ENCODE measurements at places on chromosomes 3 and 15. TPM values are rescaled to one million over a fixed set of nuclear protein-coding genes. Genes with fewer than 3 reads are reported as not detected.
A peak's percentile ranks its signal among the peaks of the same experiment; 100 is the strongest.

The ARGFX gene
- total RNA-seq, result not detected

The B3GALNT1 gene
- 55.3 TPM for total RNA-seq

- no peak for DNase-seq
Observed at GRCh38 chr3:27220166-27220565, 149.0 kb downstream of the NEK10 start.

DNA sequence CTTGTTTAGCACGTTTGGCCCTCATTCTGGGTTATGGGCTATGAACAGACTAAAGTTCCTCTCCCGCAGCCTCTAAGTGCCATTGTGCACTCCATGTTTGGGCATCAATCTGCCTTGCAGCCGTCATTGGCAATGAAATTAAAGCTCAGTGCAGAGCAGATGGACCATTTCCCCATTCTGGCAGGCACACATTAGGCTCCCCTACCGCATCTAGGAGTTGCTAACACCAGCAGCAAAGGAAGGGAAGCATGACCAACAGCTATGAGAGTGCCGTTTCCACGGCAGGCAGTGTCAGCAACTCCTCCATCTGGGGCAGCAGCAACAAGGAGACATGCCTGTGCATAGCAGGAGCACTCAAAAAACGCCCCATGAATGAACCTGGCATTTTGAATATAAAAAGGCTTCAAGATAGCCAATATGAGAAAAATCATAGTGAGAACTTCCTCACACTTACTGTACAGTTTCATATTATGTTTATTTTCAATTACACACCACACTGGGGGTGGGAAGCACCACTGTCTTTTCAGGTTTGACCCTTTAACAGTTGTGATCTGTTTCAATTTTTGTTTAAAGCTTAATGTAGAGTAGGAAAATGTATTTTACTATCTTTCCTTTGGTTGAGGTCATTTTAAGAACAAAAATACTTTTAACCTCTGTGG, 218.7 kb downstream of the KCNMB2 start:
- peak; percentile 25 for DNase-seq

The ARMC8 gene
- 47.9 TPM for total RNA-seq

The AMIGO3 gene
- 5.5 TPM for total RNA-seq

The SYNPR gene
- not detected for total RNA-seq

DNA sequence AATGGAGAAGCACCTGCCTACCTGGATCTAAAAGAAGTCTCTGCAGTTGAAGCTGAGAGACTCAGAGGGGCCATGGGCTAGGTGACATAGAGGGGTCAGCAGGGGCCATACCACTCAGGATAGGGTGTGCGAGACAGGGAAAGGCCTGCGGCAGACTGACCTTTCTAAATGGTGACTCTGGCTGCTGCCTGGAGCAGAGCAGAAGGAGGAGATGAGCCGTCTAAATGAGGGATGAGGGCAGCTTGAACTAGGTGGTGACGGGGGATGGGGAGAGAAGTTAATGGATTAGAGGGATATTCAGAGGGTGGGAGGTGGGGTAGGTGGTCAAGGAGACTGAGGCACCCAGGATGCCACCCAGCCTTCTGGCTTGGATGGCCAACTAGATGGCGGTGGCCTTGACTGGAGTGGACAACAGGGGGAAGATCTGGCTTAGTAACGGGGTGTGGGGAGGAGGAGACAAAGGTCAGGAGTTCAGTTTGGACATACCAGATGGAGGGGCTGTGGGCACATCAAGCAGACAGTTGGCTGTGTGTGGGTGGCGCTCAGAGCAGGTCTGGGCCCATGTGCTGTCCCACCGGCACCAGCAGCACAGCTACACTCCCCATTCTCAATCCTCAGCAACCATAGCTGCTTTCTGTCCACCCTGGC, 3.2 kb upstream of the ITIH1 start:
- DNase-seq, result no peak

- DNase-seq, result peak; percentile 93
Observed at GRCh38 chr3:43872301-43872700, 181.6 kb downstream of the ABHD5 start.

The TTC21A gene
- 1.4 TPM for total RNA-seq

GRCh38 chr3:172751175-172751704, 714 bp downstream of the ECT2 start:
- peak; percentile 55 for DNase-seq

The MYEF2 gene
- 17.5 TPM for total RNA-seq

DNA sequence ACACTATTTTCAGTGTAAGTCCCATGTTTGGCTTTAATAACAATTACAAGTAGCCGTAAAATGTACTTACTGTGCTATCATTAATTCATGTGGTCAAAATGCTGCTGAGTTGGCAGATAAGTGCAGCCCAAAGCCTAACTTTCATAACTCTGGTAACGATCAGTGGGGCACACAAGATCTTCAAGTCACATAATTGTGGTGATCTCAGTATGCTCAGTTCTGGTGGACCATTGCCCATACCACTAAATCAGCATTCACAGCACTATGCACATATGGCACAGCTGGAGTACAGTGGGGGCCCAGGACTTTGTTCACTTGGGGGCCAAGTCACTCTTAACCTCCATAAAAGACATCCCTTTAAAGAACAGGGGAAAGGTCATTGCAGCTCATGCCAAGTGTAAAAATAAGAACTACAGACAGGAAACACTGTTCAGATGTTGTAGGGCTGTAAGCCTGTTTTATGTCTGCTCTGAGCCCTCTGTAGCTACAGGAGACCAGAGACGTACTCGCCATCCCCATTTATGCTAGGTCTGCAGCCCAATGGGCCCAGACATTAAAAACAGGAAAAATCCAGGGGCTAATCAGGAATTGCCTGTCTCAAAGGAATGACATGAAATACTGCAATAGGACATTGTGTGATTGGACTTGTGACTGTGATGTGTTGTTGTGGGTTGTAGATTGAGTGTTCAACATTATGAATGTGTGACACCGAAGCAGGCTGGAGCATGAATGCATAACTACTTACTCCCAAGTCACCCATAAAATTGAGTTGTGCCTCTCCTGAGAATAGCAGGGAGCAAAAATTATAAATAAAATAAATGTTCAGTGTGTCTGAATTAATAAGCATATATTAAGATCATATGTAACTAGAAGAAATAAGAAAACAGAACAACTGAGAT, 282.5 kb upstream of the EPHA3 start:
- DNase-seq, result no peak

GRCh38 chr3:72912532-72912931, 24.7 kb downstream of the GXYLT2 start:
- no peak for DNase-seq

DNA sequence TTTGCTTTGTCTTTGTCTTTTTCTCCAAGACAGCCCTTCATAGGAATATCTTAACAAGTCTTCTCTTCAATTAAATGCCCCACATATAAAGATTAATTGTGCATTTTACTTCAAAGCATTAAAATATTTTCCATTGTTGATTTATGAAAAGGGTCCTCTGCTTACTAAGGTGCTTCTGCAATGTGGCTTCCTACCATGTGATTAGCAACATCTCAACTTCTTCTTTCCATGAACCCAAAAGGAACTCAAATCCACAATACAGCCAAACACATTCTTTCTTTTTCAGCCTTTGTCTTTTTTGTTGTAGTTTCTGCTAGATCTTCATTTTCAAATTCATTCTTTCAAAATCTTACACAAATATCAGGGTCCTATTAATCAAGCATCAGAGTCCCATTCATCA, 309.2 kb downstream of the NSUN3 start:
- no peak for DNase-seq

GRCh38 chr3:8657804-8658305, 13.3 kb upstream of the SSUH2 start:
- DNase-seq, result peak; percentile 23

DNA sequence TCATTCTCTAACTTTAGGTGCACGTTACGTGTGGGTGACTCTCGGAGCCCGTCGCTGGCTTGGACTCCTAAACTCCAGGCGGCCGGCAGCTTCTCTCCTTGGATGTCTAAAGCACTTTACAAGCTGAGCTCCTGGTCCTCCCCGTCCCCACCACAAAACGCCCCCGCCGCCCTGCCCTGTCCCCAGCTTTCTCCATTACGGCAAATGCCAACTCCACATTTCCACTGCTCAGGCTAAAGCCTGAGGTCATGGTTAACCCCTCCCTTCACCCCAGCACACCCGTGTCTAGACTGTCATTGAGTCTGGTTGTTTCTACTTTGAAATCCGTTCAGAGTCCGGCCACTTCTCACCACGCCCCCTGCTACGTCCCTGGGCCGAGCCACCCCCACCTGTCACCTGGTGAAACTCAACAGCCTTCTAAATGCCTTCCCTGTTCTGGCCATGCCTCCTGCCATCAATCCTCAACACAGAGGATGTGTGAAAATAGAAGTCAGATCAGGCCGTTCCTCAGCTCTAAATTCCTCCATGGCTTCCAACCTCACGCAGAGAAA, 8.1 kb upstream of the PCSK6 start:
- DNase-seq, result no peak

GRCh38 chr3:113754494-113755159, 7.8 kb downstream of the ATP6V1A start:
- no peak for DNase-seq

The HESX1 gene
- not detected for total RNA-seq

The RBP2 gene
- total RNA-seq, result not detected

GRCh38 chr3:171815973-171816595, 5.8 kb upstream of the PLD1 start:
- DNase-seq, result peak; percentile 77

The CPN2 gene
- not detected for total RNA-seq

DNA sequence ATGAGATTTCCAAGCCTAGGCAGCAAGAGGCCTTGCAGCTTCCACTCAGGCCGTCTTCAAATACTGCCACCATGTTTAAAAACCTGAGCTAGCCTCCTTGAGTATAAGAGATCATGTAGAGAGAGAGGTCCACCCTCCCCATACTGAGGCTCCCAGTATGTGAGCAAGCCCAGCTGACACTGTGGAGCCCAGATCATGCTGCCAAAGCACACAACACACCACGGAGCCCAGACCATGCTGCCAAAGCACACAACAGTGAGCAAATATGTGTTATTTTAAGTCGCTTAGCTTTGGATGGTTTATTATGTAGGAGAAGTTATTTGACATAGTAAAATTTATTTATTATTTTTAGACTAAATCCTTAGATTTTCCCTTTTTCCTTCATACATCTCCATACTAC, 333.7 kb downstream of the CTNNB1 start:
- no peak for DNase-seq

The EDC3 gene
- 9.8 TPM for total RNA-seq

DNA sequence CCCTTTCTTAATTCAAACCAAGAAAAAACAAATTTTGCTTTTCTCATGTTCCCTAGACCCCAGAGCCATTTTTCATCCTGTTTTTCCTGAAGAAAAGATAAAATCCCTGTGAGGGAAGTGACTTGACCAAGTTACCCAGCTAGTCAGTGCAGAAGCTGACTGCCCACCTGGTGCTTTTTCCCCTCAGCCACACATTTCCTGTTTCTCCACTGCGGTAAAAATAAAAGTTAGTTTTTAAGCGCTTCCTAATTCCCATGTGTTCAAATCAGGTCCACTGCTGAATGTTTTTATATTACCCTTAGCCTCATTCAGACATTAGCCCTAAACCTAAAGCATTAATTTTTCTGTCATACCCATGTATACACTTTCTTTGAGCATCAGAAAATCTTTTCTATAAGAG, 26.1 kb downstream of the PPP2R3A start:
- peak; percentile 36 for DNase-seq

- no peak for DNase-seq
Observed at GRCh38 chr15:92101708-92102394, 248.3 kb downstream of the SLCO3A1 start.

The AP3B2 gene
- total RNA-seq, result not detected

The DPP8 gene
- total RNA-seq, result 16.4 TPM

DNA sequence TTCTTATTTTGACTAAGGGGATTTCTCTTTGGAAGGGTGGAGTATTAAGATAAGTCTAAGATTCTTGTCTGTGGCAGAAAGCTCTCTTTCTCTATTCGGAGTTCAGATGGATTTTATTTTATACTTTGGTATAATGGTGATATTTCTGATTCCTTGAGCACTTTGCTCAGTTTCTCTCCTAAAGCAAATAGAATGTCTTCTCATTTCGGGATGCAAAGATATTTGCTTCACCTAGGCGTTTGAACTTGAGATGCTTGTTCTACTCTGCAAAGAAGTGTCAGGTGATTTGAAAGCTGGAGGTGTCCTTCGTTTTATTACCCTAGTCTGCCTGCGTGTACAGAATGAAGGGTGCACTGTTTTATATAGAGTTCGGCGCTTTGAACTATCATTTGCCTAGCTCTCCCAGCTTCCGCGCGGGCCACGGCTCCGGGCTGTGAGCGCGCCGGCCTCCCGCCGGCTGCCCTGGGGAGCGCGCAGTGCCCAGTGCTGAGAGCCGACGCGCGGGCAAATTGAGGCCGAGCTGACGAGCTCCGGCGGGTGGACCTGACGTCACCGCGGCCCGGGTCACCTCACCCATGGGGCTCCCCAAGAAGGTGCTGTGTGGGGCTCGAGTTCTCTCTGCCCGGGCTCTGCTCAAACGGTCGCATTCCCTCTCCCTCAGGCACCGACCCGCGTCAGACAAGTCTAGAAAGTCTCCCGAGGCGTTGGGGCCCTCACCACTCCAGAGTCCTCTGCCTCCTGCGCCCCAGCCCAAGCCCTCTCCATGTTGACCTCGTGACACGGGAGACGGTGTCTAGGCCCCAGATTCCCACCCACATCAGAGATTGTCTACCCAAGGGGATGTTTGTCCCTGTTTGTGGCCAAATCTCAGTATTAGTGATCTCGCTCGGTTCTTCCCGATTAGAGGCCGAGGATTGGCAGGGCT, 7.5 kb downstream of the SOX2 start:
- no peak for DNase-seq

DNA sequence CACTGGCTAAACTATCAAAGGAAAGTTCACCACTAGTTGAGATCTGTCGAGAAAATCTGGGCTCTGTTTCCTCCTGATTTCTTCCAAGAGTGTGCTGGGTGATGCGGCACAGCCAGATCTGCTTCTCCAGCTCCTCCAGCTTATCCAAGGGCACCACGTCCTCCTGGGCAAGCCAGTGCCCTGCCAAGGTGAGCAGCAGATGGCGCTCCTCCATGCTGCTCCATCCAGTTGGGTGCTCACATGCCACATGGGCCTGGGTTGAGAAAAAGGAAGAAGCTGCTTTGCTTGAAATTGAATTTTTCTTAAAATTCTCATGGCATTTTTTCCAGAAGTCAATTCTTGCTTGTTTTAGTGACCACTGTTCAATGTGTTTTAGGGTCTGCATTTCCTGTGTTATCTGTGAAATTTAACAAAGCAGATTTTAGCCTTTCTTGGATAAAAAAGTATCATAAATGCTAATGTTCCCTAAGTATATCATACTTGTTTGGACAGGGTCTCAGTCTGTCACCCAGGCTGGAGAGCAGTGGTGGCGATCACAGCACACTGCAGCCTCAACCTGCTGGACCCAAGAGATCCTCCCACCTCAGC, 47.3 kb downstream of the EIF3J start:
- DNase-seq, result peak; percentile 54

The ZNF80 gene
- total RNA-seq, result not detected

GRCh38 chr3:10442151-10442795, 63.1 kb downstream of the ATP2B2 start:
- no peak for DNase-seq

The LPP gene
- 23.2 TPM for total RNA-seq

The AADACL2 gene
- total RNA-seq, result not detected
